ENCODE measurements at places on chromosomes 16 and 17.
A peak's percentile ranks its signal among the peaks of the same experiment; 100 is the strongest.

DNA sequence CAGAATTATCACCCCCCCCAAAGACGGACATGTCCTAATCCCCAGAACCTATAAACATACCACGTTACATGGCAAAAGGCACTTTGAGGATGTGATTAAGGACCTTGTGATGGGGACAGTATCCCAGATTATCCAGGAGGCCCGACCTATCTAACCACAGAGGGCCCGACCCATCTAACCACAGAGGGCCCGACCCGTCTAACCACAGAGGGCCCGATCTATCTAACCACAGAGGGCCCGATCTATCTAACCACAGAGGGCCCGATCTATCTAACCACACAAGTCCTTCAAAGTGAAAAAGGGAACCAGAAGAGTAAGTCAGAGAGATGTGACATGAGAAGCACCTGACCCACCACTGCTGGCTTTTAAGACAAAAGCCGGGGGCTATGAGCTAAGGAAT lies 56.8 kb downstream of the ANKFY1 start:
- DNase-seq, result no peak

DNA sequence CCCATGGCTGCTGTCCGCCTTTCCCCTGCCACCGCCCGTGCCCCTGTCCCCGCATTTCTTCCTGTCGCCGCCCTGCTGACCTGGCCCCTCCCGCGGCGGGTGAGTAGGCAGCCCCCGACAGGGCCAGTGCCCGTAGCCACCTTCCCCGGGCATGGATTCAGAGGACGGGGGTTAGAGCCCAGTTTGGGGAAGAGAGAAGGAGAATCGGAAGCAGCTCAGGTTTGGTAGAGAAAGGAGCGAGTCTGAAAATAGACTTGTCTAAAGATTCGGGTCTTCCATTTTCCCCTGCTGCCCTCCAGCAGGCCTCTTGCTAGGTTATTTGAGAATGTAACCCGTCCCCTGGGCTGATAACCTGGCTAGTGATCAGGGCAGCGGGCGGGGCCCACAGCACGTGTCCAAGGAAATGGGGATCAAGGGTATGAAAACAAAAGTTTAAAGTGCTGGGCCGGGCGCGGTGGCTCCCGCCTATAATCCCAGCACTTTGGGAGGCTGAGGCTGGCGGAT lies 7.9 kb upstream of the CLDN9 start:
- no peak for DNase-seq

DNA sequence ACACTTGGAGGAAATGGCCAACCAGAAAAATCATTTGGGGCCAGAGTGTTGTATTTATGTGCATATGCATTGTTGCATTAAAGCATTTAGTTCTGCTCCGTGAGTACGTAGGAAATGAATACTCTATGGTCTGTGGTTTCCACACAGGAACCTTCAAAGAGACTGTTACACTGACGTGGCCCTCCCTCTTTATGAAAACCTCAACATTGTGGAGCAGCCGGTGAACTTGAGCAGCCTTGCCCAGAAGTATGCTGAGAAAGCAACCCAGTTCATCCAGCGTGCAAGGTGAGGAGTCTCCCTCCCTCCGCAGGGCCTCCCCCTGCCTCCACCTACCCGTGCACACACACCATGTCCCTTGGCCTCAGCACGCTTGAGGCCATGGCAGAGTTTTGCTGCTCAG lies 65.2 kb downstream of the ARSG start:
- no peak for DNase-seq

DNA sequence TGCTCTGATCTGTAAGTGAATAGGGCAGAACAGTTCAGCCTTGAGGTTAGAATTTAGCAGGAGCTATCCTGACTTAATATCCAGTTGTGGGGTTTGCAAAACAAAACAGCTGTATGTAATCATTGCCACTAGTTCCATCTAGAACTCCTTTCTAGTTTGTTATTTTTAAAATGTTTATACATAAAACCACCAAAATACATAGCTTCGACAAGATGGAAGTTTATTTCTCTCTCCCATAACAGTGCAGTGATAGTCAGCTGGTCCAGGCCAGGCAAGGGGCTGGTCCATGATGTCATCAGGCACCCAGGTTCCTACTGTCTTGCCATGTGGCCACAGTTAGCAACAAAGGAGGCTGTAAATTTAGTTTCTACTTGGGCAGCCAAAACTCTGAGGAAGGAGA lies 10.5 kb upstream of the PLK1 start:
- DNase-seq, result no peak

DNA sequence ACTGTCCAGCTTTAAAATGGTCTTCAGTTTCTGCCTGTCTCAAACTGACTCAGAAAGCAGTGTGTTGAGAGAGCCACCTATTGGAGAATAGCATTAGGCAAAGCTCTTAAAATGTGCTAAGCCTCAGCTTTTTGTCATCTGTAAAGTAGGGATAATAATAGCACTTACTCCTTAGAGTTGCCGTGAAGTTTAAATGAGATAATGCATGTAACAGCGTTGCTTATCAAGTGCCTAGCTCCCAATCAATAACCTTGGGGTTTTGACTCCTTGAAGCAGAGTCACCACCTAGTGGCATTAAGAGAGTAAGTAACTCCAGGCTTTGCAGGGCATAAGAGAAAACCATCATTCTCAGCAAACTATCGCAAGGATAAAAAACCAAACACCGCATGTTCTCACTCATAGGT lies 163.3 kb downstream of the HS3ST2 start:
- DNase-seq, result peak; percentile 13

- DNase-seq, result peak; percentile 83
Measured at GRCh38 chr16:70553645-70554044, 30.0 kb downstream of the SF3B3 start.

DNA sequence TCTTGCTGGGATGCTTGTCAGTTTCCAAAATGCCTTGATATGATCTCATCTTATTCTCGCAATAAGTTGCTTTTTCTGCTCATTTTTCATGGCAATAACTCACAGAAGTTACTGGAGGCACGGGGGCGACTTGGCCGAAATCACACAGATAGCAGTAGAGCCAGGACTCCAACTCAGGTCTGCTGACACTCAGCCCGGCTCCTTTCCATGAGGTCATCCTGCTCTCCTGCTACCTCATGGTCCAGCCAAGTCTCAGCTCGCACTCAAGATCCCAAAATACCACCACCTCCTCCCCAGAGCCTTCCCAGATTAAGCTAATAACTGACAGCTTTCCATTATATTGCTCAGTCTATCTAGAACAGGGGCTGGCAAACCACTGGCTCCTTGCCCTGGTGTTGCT lies 269.5 kb downstream of the MAP2K4 start:
- no peak for DNase-seq

- DNase-seq, result peak; percentile 70
Measured at GRCh38 chr17:7211491-7212273, 8.0 kb downstream of the DLG4 start.

GRCh38 chr16:28140788-28141618 lies 70.8 kb downstream of the XPO6 start:
- DNase-seq, result no peak

DNA sequence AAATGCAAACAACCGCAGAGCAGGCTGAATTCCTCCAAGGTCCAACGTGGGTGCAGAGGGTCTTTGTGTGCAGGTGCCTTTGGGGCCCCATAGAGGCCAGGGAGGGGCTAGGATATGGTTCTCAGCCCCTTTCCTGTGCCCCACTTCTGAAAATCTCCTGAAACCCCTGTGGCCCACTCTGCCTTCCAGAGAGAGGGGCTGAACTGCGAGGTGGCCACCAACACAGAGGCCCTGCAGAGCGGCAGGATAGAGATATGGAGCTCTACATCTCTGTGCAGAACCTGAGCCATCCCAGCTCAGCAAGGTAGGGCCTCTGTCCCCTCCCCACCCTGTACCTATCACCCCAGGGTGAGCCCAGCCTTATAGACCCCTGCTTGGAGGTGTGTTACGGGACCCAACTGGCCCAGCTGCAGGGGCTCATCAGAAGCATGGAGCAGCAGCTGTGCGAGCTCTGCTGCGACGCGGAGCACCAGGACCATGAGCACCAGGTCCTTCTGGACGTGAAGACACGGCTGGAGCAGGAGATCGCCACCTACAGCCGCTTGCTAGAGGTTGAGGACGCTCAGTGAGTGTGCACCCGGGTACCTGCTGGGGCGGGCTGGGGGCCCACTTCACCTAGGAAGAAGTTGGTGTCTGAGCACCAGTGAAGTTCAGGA lies 5.5 kb downstream of the USP6 start:
- DNase-seq, result no peak

DNA sequence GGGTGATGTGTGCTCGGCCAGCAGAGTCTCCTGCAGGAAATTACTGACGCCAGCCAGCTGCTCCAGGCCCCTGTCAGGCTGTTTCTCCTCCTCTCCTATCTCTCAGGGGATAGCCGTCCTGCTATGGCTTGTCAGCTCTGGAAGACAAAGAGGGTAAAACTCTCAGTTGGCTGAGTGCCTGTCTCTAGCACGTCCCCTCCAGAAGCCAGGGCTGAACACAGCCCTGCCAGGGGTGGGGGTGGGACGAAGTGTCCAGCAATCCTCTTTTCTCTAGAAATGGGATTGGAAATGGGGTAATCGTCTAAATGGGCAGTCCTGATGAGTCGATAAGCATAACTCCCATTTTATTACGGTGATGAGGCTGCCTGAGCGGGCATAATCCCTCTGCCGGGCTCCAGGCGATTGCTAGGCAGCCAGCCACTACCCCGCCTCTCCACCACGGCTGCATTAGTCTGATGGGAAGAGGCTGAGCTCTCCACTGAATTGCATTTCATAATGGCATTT lies 89.1 kb upstream of the GNAO1 start:
- DNase-seq, result peak; percentile 38

DNA sequence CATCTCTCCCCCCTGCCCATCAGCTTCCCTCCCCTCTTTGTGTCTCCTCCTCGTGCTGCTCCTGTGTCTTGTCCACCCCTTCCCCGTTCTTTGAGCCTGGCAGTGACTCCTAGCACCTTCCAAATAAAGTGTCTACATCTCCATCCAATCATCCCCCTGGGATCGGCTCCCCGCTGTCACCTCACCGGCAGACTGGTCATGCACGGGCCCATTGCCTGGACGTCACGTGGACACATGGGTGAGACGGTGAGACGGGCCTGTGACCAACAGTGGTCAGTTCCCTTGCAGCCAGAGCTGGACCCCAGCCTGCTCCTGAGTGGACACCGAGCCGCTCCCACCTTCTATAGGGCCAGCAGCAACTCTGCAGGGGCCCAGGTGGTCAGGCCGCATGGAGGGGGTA lies 46.4 kb downstream of the COTL1 start:
- no peak for DNase-seq

GRCh38 chr16:24482681-24483202 lies 56.6 kb upstream of the RBBP6 start:
- no peak for DNase-seq

- peak; percentile 37 for DNase-seq
Measured at GRCh38 chr17:31724026-31724425, 135.0 kb downstream of the COPRS start.

GRCh38 chr17:63698886-63699637 lies 863 bp downstream of the LIMD2 start:
- DNase-seq, result peak; percentile 42

GRCh38 chr16:11050944-11051343 lies 106.6 kb downstream of the CLEC16A start:
- DNase-seq, result no peak

- no peak for DNase-seq
Measured at GRCh38 chr17:74240618-74241205, 27.3 kb downstream of the TTYH2 start.

DNA sequence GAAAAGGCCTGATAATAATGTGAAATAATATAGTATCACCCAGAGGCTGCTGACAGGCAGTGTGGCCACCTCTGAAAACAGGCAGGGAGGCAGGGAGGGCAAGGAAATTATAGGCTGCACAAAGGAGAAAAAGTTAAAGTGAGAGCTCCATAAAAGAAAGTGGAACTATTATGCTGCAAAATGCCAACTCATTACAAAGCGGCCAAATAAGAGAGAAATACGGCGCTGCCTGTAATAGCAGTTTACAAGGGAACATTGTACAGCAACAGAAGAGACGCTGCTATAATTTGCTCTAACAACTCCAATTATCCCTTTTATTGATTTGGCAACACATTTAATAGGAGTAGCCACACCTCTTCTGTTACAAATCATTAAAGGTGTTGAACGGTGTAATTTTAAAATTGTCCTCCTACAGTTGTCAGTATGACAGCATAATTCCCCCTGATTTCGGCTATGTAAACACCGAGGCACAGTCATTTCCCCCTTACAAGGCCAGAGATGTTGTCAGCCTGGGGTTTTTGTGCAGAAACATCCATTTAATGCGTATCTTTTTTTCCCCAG lies 120.3 kb downstream of the MRM1 start:
- DNase-seq, result no peak

DNA sequence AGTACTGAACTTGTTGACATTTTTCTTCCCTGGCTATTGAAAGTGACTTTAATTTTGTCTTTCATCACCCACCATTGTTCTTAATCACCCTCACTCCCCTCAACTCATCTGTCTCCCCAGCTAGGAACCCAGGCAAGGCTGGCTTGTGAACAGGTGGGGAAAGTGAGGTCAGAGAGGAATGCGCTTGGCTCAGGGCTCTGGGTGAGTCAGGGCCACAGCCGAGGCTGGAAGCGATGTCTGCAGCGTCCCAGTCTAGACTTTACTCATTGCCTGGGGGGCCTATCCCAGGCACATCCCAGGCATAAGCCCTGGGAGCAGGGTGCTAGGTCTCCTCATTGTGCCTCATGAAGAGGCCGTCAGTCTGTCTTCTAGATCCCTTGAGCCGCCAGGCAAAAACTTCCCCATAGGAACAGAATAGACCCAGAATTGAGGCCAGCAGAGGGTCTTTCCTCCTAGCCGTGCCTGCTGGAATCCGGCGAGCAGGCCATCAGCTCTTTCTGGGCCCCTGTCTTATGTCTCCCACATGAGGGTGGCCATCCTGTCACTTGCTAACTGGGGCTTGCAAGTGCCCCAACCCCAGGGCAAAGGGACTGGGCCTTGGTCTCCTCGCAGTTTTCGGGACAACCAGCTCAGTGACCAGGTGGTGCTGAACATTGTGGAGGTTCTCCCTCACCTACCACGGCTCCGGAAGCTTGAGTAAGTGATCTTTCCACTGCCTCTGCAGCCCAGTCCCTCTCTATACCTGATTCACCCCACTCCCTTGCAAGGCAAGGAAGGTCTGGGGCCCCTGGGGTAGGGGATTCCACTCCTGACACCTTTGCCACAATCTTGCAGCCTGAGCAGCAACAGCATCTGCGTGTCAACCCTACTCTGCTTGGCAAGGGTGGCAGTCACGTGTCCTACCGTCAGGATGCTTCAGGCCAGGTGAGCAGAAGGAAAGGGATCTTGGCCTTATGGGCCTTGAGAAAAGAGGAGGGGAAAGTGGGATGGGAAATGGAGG lies 40.1 kb downstream of the NLRC5 start:
- DNase-seq, result peak; percentile 47

DNA sequence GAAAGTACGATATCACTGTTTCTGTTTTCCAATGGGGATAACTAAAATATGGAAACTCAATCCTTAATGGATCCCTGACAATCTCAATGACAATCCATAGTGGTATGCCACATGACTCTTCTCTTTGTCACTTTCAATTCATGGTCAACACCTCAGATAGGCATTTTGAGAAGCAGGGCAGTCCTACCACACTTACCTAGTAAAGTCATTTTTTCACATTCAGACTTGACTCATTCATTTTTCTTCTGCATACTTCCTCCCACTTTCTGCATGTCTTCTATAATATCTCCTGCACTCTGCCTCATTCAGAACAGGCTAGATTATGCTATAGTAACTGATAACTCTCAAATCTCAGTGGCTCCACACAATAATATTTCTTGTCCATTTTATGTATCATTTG lies 117.5 kb downstream of the FTO start:
- DNase-seq, result no peak

- DNase-seq, result peak; percentile 96
Measured at GRCh38 chr16:10579965-10580882, at the start of gene EMP2. Gene EMP2 (minus strand): TSS chr16:10580598. CDS start chr16:10547617, 32,981 bp downstream.
